Pulmonary artery endothelial cell (primary cell): ENCODE measurements at places on chromosomes 11 and 22.

- no peak for DNase-seq
Observed at GRCh38 chr11:127677660-127678425, 677.3 kb upstream of the KIRREL3 start.

- DNase-seq = no peak
Observed at GRCh38 chr11:134504146-134504905, 92.3 kb upstream of the B3GAT1 start.

DNA sequence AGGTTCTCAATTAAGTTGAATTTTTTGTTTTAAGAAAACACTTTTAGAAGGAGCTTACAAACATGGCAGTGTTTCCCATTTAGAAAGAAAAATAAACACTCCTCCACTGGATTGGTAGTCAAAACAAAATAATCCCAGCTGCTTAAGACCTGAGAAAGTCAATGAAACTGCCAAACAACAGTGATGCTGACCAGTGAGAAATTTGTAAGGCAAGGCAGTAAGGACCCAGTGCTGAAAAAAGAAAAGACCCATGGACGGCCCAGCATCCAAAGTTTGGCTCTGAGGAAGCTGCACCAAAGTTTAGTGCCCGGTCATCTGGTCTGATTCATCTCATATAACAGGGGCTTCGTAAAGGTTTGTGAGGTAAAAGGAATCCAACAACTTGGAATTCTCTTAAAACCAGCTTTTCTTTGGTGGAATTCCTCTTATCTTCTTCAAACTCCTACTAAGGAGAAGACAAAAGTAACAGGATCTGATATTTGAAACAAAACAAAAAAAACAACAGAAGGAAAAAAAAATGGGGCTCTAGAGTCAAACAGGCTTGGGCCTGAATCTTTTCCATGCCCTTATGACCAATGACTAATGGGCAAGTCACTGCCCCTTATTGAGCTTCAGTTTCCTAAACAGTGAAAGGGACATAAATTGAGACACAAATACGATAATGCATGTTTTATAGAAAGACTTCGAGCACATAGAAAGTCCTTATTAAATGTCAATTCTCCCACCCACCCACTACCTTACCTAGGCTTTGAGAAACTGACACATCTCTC, 383.0 kb upstream of the NARS2 start:
- DNase-seq = no peak

GRCh38 chr11:95284057-95285052, 53.4 kb upstream of the SESN3 start:
- no peak for DNase-seq

- DNase-seq = peak; percentile 97
Observed at GRCh38 chr11:29119707-29120618, 896.9 kb downstream of the KCNA4 start.

GRCh38 chr22:38110008-38110862, at the start of gene BAIAP2L2:
BAIAP2L2 (minus strand) TSS chr22:38110684; CDS start chr22:38110525, 159 bp downstream.
- no peak for DNase-seq

GRCh38 chr22:27397954-27398342, 403.6 kb downstream of the MN1 start:
- no peak for DNase-seq

- peak; percentile 68 for DNase-seq
Observed at GRCh38 chr11:124114942-124115781, at the start of gene VWA5A. VWA5A (plus strand) TSS chr11:124115450; CDS start chr11:124117512, 2,062 bp downstream.

- DNase-seq = no peak
Observed at GRCh38 chr11:44542372-44542771, 23.1 kb upstream of the CD82 start.
